ENCODE measurements at places on chromosomes 2 and 18. TPM values are rescaled to one million over a fixed set of nuclear protein-coding genes. Genes with fewer than 3 reads are reported as not detected.

The SRD5A2 gene
- not detected for total RNA-seq

The ST8SIA5 gene
- total RNA-seq: under 0.01 TPM

- no peak for DNase-seq
Observed at GRCh38 chr2:19911808-19912509, 10.2 kb upstream of the TTC32 start.

- no peak for DNase-seq
Observed at GRCh38 chr2:95232232-95232631, 24.9 kb downstream of the ZNF892 start.

DNA sequence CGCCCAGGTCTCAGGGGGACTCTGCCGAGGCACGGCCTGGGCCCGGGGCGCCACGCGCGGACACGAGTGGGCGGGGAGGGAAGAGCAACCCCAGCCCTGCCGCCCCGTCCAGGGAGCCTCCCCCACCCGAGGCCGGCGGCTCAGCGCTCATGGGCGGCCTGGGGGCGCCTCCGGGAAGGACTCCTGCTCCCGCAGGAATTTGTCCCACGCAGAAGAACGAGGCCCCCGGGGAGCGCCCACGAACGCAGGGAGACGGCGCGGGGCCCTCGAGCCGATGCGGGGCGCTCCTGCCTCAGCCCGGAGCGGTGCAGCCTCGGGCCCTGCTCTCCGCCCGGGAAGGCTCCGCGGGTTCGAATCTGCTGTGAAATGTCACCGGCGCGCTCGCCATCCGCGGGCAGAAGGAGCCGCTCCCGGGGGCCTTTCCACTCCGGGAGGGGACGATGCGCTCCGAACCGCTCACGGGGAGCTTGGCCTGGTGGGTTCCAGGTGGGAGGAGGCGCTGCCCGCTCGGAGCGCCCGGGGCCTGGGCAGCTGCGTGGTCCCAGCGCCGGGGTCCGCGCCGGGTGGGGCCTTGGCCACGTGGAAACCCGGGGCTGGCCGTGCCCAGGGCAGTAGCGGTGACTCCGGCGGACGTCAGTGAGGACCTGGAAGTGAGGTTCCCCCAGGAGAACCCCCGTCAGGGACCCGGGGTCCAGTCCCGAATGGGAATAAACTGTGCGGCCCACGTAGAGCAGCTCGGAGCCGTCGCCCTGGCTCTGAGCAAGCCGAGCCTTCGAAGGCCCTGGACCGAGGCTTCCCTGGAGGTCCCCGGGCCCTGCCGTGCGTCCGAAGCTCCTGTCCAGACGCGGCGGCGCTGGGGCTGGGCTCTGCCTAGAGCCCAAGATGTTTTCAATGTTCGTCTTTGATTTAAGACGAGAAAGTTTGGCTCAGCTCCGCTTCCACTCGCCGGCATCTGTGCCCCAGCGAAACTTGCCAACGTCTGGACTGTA is 41.4 kb upstream of the CTDP1 start:
- DNase-seq: no peak

The NEU2 gene
- not detected for total RNA-seq

The NXPH2 gene
- not detected for total RNA-seq

- DNase-seq: no peak
Observed at GRCh38 chr18:50096766-50097435, 98.0 kb downstream of the MYO5B start.

- no peak for DNase-seq
Observed at GRCh38 chr2:60554074-60554645, 706 bp upstream of the BCL11A start.

DNA sequence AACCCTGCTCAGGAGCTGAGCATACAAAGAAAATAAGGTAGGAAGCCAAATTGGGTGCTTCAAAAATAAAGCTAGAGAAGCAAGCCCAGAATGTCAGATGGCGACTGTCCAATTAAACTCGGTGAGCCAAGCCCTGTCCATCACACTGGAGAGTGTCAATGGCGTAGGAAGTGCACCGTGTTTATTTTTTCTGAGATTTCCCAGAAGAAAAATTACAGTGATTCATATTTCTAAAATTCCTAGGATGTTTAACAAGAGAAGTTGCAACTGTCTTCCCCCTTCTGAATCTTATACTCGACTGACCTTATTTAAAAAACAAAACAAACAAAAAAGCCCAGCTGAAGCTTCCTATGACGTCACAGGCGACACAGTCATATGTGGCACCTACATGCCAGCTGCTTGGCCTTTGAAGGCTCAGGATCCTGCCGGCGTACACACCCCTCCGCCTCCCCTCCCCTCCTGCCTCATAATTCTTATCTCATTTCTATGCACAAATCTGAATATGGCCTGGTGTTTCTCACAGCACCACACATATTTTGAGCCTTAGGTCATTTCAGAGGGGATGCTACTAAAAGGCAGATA is 60.8 kb downstream of the MBP start:
- peak; percentile 88 for DNase-seq

DNA sequence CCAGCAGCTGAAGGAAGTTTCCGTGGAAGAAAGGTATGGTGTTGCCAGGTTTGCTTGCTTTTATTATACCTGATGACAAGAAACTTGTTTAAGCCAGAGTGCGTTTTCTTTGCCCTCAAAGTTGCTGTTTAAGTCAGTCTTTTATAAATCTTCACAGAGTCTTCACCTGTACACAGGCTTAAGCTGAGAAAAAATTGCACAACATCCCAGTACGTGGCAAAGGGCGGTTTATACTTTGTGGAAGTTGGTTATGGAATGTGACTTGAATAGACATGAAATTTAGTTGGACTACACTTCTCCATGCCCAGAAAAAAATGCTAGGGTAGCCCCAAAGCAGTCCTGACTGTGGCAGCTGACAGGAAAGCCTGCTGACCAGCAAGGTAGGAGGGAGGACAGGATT is 121.5 kb downstream of the RTN4 start:
- DNase-seq: no peak

- DNase-seq: no peak
Observed at GRCh38 chr2:2641541-2642410, 310.7 kb upstream of the MYT1L start.

DNA sequence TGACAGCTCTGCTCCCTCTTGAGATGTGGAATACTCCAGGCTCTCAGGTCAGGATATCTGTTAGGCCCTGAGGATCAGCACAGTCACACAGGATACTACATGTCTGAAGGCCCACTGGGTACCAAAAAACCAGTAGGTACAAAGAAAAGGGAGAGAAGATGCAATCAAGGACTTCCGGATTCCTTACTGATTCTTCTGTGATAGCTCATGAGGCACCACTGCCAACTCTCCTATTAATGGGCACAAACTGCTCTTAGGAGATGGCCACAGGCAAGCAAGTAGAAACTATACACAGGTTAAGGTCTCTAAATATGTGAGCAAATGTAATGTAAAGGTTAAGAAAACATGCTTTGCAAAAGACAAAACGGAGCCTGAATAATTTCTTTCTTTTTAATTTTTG is 3.5 kb downstream of the TMEM127 start:
- DNase-seq: no peak

GRCh38 chr2:119008108-119008507 is 66.1 kb downstream of the MARCO start:
- no peak for DNase-seq

- DNase-seq: peak; percentile 67
Observed at GRCh38 chr2:205073433-205074020, 528.3 kb downstream of the PARD3B start.

DNA sequence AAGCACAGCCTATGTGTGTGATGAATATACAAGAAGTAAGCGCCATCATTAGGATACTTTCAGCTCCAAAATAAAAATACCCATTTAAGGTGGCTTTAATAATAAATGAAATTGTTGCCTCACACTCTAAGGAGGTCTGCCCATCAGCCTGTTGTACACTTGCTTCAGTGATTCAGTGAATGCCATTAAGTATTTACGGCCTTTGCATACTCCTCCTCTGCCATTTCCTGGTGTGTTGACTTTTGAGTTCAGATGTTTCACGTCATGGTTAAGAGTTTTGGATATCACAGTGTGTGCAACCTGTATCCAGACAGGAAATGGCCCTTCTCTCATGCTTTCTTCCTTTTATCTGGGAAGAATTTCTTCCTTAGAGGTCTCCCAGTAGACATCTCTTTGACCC is 38.6 kb upstream of the SNORC start:
- DNase-seq: no peak

All from dermis microvascular lymphatic vessel endothelial cell (primary cell).